ENCODE measurements at places on chromosomes 7 and 10. TPM values are rescaled to one million over a fixed set of nuclear protein-coding genes. Genes with fewer than 3 reads are reported as not detected.

DNA sequence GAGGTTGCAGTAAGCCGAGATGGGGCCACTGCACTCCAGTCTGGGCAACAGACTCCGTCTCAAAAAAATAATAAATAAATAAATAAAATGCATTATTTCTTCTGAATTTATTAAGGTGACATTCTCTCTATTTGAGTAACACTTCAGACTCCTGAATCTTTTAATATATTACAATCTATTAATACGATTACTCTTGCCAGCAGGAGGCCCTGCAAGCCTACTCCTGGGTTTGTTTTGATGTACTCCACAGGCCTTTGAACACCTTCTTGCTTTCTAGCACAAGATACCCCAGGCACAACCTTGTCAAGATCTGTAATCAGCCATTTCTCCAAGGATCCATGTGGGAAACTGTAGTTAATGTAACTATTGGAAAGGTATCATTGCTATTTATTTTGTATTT lies 63.5 kb downstream of the COBL start:
- no peak for DNase-seq

DNA sequence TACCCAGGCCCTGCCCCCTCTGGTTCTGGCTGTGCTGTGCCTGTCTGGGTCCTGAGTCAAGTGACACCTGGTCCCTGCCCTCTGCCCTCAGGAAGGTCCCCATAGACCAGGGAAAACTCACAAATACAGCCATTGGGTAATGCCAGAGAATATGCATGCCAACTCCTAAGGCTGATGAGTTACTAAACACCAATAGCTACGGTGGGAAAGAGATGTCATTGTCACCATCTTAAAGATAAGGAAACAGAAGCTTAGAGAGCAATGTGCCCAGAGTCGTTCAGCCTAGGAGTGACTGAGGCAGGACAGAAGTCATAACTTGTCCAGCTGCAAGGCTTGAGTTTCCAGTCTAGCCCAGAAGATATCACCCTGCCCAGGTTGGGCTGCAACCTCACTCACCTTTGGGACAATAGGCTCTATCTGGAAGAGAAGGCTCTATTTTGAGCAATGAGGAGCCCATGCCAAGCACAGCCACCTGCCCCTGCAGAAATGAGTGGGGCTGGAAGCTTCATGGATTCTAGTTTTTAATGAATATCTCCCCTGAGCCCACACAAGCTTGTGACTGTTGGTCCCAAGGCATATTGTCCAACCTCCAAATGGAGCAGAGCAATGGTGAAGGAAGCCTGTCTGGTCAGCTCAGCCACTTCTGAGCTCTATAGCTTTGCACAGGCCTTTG lies 42.6 kb downstream of the ZNF273 start:
- DNase-seq, result no peak

- no peak for DNase-seq
Measured at GRCh38 chr7:124399941-124400340, 365.7 kb downstream of the GPR37 start.

DNA sequence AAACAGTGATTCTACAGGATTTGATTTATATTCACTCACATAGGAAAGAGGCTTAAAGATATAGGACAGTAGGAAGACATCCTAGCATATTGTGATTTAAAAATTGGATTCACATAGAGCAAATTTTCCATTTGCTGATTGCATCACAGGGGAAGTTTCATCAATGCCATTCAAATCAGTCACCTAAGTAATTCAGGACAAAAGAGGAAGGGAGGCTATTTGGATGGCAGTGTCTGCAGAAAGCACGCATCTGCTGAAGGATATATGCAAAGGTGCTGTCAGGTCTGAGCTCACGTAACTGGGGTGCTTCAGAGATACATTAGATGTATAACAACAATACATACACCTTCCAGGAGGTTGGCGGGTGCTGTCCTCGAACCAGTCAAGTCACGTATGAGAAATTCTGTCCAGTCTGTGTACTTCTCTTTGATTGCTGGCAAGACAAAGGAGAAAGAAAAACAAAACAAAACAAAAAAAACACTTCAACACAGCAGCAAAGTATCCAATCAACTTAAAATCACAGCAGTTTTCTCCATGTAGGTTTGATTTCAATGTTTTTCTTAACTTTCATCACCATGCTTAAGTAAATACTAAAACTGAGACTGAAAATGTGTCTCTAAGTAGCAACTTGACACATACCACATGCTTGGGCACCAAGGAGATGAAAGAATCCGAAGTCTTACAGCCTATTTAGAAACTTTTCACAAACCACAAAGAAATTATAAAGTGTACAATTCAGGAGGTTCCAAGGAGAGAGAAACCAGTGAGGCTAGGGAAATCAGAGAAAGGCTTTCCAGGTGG lies 125.1 kb downstream of the SFMBT2 start:
- no peak for DNase-seq

The RHOBTB1 gene
- total RNA-seq, result 32.9 TPM

The EZH2 gene
- total RNA-seq, result 7.6 TPM

The PDE6C gene
- total RNA-seq, result not detected
